Stimulated activated naive B cell treated with anti-CD40 and anti-IgM and Interleukin-4, amounts not matched to agents 10 μg/mL and 1 μg/mL and 100 μg/mL, for 72 hours (primary cell): ENCODE measurements at places on chromosomes 12 and 14.

DNA sequence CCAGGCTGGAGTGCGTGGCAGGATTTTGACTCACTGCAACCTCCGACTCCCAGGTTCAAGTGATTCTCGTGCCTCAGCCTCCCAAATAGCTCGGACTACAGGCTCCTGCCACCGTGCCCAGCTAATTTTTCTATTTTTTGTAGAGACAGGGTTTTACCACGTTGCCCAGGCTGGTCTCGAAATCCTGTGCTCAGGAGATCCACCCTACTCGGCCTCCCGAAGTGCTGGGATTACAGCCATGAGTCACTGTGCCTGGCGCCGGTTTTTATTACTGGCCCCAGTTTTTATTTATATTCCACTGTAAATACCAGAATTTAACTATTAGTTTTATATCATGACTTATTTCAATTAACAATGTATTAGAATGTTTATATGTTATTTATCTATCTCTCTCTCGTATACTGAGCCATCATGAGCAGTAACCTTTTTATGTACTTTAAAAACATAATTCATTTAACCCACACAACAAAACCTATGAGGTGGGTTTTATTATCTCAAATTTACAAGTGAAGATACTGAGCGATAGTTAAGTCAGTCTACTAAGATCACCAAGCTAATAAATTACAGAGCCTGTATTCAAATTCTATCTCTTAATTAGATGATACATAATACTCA lies 47.8 kb downstream of the HECTD1 start:
- no peak for DNase-seq

- no peak for DNase-seq
Measured at GRCh38 chr12:25401547-25402345, 151.0 kb upstream of the KRAS start.

DNA sequence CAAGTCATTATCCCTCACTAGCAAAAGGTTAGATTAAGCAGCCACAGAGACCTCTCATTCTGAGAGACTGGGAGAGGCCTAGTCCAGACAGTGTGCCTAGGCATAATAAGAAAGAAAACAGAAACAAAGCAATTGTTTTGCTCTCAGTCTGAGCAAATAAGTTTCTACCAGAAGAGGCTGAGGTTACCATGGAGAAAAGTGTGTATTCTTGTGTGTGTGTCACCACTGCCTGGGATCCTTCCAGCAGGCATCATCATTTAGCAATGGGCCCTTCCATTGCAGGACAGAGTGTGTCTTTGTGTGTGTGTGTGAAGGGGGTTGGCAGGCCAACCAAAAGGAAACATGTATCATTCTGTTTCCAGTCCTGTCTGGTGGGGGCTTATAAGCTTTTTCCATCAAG lies 3.7 kb downstream of the EFS start:
- no peak for DNase-seq

GRCh38 chr12:68259318-68259940 lies 6.0 kb upstream of the IL22 start:
- no peak for DNase-seq

DNA sequence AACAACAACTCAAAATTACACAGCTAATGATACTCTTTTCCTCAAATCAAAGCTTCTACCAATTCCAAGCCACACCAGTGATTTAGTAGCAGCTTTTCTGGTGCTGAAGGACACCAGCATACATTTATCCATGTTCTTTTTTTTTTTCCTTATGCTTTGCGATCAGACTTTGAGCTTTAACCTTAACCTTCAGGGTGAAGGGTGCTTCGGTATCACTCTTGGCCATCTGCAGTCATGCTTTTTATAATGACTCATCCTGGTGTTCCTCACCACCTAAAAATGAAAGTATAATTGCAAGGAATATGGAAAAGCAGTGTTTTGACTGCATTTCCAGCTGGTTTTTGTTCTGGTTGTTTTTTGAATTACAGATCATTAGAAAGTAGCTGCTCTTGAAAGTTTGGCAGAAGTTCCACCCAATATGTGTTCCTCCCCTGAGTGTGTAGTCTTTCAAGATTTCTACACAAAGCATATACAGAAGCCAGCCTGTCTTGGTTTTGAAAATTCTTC lies 1.3 kb upstream of the SLC41A2 start:
- no peak for DNase-seq

- DNase-seq: no peak
Measured at GRCh38 chr14:81311778-81312177, 88.3 kb downstream of the STON2 start.

- no peak for DNase-seq
Measured at GRCh38 chr12:28507867-28508266, 317.6 kb downstream of the CCDC91 start.

DNA sequence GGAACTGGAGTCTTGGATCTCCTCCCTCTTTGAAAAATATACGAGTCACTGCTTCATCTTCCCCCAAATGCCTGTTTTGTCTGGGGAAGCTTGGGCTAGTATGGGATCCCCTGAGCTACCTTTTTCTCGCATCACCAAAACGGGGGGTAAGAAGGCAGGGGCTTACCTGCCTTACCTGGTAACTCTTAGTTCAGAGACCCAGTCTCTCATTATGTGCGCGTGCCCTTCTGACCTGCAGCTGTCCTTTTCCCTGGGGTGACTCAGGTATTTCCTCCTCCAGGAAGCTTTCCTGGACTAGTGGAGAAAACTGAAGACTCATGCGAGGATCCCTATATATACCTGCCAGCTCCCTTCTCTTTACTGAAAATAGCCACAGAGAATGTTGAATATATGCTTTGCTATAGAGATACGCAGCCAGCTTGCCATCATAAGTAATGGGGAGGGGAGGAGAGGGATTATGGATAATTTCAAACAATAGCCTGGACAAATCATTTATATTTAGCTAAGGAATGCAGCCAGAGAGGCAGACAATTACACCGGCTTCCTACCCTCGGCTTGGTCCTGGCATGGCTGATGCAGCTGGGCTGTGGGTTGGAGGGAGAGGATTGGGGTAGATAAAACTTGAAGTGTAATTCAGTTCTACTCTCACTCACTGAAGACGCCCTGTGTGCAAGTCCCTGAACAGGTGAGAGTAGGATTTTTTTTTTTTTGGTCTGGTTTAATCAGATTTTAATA lies 1.1 kb downstream of the TSPAN9 start:
- DNase-seq: no peak

DNA sequence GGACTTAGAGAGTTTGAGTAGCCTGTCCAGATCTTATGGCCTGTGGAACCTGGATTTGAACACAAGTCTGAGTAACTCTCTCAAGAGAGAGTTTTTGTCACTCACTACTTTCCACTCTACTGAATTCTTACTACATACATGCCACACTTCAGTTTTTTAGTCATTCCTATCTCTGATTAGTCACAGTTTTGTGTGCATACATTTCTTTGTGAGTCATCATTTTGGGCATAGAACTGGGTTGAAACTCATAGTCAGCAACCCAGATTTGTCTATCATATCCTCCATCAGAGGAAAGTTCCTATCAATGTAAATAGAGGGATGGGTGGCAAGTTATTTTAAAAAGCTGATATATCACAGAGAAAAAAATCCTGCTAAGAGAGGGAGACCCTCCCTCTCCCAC lies 42.9 kb downstream of the FLRT2 start:
- DNase-seq: no peak
